ENCODE measurements at places on chromosomes 2 and 18.

DNA sequence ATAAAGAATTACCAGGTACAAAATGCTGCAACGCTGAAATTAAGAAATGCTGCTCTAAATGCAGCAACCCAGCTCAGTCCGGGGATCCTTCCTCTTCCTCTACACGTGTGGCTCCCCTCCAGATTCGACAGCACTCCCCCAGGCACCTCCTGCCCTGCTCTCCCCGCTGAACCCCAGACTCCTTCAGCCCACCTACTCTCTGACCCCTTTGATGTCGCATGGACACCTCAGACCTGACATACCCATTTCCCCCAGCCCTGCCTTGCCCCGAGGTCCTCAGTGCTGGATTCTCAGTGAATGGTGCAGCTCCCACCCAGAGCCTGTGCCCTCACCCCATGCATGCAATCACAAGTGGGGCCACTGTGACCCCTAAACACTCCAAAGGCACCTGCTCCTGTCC is 4.6 kb upstream of the ADRA2B start:
- DNase-seq, result no peak

GRCh38 chr2:232815569-232815968 is 39.2 kb upstream of the KCNJ13 start:
- DNase-seq, result no peak

DNA sequence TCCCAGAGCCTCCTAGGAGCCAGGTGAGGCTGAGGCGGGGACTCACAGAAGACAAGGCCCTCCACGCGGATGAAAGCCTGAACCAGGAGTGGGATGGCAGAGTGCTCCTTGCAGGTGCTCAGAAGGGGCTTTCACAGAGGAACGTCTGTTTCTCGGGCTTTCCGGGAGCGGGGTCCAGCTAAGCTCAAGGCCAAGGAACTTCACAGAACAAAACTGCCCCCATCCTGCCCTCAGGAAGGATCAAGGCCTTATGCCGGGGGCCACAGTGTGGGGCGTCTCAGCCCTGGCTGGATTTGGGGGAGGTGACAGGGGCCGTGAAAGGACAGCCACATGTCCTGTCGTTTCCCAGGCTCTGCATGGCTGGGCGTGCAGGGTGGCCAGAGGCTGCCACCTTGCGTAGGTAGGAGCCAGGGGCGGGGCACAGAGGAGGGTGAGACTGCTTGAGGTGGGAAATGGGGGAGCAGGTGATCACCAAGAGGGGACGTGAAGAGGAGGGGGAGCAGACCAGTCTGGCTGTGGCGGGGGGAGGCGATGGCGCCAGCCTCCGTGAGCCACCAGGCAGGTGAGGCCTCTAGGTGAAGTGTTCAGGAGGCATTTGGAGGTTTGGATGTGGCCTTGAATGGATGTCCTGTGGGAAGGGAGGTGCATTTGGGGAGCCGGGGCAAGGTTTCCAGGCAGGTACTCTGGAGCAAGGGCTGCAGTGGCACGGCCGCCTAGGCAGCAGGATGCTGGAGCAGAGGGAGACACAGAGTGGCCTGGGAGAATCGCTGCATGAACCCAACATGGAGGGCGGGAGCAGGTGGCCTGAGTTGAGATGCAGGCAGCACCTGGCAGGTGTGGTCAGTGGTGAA is 79.1 kb downstream of the TWIST2 start:
- DNase-seq, result no peak

DNA sequence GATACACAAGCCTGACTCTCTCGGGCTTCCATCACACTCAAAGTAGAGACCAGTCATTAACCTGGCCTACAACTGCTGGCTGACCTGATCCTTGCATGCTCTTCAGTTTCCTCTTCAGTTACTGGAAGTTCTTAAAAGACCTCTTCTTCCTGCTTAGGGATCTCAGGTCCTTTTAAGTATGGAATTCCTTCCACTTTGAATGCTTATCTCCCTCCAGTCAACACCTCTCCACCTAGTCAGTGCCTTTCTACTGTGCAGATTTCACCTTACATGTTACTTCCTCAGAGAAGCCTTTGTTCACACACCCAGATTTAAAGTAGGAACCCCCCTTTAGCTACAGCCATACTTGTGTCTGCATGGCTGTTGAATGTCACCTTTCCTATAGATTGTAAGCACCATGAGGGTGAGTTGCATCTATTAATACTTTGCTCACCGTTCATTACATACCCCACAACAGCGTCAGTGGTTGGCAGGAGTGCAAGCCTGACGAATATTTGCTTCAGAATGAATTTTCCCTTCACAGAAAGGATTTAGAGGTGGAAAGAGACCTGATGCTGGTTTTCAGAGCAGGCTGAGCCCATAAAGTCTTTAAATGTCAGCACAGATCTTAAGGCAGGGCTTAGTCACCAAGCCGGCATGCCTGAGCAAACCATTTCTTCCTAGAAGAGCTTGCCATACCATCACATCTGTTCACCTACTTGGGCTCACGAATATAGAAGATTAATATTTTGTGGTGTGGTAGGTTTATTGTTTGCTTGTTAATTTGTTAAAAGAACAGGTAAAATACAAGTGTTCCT is 90.1 kb downstream of the ACVR1 start:
- no peak for DNase-seq

DNA sequence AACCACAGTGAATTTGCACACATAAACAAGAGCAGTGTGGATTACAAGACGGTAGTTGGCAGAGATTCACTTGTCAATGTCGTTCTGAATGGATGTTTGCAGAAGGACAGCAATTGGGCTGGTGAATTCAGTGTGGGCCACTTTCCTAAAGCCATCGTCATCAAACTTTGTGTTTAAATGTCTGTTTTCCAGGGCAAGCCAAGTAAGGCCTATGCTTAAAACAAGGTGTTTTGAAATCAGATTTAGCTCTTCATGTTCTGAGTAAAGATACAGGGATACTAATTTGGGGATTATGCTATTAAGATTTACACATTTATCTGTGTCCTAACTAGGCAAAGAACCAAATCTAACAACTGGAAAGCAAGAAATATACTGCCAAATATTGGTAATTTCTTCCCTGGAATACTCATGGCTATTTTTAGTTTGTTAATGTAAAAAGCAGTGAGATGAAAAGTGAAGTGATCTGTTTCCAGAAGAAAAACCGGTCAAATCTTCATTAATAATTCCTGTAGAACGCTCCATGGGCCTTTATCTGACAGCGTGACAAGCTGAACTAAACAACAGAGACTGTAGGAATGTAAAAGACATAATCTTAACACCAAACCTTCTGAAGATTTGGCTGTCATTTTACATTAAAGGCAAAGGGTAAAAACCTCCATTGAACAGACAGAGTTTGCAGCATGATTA is 175.7 kb downstream of the ICOS start:
- DNase-seq, result no peak

- DNase-seq, result no peak
Measured at GRCh38 chr18:55856679-55857078, 268.7 kb upstream of the TCF4 start.

- no peak for DNase-seq
Measured at GRCh38 chr2:120511536-120511935, 165.6 kb downstream of the INHBB start.

GRCh38 chr2:164285576-164285975 is 335.7 kb downstream of the GRB14 start:
- no peak for DNase-seq

GRCh38 chr18:72075040-72075439 is 469.1 kb downstream of the CBLN2 start:
- DNase-seq, result no peak

GRCh38 chr18:77015771-77016710 is 116.5 kb downstream of the MBP start:
- DNase-seq, result no peak

Data from stimulated activated effector memory CD8-positive, alpha-beta T cell treated with anti-CD3 and anti-CD28 coated beads, Interleukin-12 subunit alpha, Interleukin-12 subunit beta, amount 100 ng/mL, for 72 hours (primary cell).